ENCODE measurements at places on chromosomes 6 and 20.

GRCh38 chr6:37556881-37557644 is 57.4 kb upstream of the CCDC167 start:
- no peak for DNase-seq

DNA sequence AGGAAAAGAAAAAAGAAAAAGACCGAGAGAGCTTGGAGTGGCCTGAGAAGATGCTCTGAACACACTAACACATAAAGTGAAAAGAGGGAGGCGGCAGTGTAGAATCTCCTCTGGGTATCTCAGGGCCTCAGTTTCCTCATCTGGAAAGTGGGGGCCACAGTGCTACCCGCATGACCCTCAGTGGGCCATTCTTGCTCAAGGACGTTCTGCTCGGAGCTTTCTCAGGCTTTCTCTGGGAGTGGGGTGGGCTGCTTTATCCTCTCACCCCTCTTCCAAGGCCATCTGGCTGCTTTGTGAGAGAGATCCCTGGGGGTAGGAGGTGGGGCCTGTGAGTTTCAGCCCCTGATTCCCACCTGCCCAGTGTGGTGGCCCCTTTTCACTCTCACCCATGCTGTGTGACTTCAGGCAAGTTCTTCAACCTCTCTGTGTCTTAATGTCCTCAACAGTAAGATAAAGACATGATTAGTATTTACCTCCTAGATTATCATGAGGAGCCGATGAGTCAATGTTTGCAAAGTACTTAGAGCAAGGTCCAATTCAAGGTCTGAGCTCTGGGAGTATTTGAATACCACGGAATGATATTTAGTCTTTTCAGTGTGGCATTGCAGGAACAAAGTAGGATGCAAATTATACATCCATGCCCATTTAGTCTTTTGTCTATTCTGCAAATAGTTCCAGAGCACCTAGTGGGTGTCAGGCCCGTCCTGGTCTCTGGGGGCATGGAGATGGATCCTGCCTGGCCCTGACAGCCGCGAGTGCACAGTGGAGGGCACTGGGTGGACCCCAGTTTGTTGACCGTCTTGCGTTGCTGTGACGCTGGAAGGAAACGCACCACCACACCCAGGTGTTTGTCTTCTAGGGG is 34.3 kb downstream of the SRC start:
- no peak for DNase-seq

DNA sequence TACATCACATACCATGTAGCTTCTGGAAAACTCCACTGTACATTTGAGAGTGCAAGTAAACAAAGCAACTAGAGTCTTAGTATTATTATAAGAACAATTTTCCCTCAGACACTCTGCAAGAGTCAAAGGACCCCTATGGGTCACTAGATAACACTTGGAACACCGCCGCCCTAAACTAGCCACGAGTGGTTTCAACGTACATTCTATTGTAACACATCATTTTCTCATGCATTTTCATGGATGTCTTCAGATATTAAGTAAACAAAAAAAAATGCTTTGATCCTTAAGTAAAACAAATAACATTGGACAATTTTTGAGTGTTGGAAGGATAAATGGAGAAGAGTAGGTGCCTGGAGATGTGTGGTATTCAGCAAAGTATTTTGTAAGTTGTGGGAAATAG is 3.2 kb upstream of the RNF146 start:
- no peak for DNase-seq

DNA sequence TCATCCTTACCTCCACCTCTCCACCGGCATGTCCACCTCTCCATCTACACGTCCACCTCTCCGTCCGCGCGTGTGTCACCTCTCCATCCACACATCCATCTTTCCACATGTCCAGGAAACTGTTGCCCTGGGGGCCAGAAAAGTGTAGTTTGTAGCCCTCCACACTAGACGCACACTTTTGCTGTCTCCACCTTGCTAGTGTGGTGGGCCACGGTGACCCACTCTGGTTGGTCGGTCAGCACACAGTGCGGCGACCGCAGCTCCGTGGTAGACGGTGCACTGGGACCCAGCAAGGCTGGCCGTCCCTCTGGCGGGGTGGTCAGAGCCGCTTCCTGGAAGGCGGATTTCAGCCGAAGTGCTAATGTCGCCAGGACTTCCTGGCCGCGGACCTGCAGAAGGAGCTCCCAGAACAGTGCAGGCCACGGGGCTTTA is 268.6 kb downstream of the DLL1 start:
- no peak for DNase-seq

GRCh38 chr6:129590408-129591022 is 119.5 kb downstream of the ARHGAP18 start:
- DNase-seq = no peak

All from CD8-positive, alpha-beta T cell (primary cell).